ENCODE measurements at places on chromosomes 1 and 21. TPM values are rescaled to one million over a fixed set of nuclear protein-coding genes. Genes with fewer than 3 reads are reported as not detected.
A peak's percentile ranks its signal among the peaks of the same experiment; 100 is the strongest.

Gene OR6N1
- total RNA-seq: not detected

Gene MXRA8
- 5.0 TPM for total RNA-seq

Gene CBS
- total RNA-seq: 96.9 TPM

GRCh38 chr1:165895451-165895871 lies 68.0 kb downstream of the UCK2 start:
- peak; percentile 19 for DNase-seq

Gene MSH4
- 0.51 TPM for total RNA-seq

All from bronchial epithelial cell (primary cell).